ENCODE measurements at places on chromosomes 16 and 17.

DNA sequence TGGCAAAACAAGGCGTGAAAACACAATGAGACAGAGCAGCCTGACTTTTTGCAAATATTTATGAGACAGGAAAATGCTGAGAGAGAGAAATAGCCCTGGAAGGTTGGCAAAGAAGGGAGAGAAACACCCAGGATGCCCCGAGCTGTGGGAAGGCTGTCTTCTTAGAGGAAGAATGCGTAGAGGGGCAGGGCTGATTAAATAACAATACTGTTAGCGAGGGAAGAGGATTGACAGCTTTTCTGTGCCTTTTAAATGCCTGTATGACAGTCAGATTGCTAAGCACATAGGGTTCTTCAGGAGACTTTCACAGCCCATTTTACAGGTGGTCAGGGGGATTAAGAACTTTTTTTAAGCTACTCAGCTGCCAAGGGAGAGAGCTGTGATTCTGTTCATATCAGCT, 219.2 kb downstream of the SHISA9 start:
- DNase-seq: no peak

DNA sequence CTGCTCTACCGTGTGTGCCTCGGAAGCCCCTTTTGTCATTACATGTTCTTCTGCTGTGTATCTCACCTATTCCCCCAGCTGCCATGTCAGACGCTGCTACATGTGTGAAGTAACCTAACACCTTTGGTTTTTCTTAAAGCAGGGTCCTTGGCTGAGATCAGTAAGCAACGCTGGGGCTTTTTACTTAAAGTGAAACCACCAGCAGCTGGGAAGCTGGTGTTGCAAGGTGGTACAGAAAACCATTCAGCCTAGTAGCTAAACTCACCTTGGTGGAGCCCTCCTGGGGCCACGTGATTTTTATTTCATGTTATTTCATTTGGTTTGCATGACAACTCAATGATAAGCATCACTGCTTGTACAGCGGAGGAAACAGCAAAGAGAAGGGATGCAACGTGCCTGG, 62.6 kb downstream of the PLCG2 start:
- no peak for DNase-seq

DNA sequence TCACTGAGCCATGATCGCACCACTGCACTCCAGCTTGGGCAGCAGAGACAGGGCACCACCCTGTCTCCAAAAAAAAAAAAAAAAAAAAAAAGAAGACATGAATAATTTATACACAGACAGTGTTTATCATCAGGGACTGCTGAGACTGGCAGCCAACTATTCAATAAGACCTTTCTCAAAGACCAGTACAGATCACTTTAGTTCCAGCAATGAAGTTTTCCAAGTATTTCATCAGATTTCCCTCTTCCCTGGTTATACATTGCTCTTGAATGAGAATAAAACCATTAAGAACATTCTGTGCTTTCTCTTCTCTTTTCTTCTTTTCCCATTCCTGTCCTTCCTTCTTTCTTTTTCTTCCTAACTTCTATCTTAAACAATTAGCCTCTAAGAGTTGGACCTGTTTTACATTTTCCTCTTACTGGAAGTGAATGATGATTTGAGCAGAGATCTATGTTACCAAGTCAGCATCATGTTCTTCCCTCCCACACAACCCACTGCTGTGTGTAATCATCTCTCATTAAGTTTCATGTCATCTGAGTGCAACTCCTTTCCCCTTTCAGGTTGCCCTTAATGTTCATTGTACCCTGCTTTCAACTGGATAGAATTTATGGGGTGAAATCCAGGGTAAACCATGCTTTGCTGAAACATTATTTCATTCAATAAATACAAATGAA, 35.9 kb upstream of the SMIM36 start:
- no peak for DNase-seq

- DNase-seq: no peak
These were observed 57.1 kb downstream of the HAPSTR1 start for GRCh38 chr16:9148374-9149015.

DNA sequence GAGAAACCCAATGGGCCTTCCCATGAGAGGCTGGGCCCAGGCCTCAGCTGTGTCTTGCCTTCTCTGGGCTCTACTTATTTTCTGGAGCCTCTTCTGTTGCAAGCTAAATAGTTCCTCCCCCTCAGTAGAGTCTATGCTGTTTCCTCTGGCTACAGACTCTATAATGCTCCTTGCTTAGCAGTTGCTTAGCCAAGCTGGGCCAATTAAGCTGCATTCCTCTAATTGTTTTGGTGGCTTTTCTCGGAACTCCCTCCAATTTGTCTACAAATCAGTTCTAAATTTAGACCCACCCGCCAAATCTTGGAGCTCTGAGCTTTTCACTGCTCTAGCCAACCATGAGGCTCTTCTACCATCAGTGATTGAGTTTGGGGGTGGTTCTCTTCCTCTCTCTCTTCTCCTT, 302.7 kb upstream of the ASIC2 start:
- no peak for DNase-seq

All from activated CD4-positive, alpha-beta T cell treated with anti-CD3 and anti-CD28 coated beads, Interleukin-2, amount 50 U/mL, for 1 hour (primary cell).